NCI-H2029 (cell line): ENCODE measurements at places on chromosomes 7 and 10.

DNA sequence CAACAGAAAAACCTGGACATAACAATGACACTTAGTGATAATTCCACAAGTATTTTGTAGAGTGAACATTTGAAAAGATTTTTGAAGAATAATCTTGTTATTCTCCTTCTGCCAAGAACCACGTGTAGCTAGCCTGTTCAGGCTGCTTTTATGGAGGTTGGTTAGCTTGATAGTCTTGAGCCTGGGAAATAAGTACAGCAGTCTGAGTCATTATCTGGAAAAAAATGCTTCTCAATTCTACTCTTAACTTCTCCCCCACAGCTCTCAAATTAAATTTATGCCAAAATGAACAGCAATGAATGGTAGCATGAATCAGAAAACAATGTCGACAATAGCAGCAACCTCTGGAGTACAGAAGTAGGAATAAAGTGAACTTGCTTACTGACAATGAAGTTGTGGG is 63.2 kb downstream of the GPR37 start:
- no peak for DNase-seq

DNA sequence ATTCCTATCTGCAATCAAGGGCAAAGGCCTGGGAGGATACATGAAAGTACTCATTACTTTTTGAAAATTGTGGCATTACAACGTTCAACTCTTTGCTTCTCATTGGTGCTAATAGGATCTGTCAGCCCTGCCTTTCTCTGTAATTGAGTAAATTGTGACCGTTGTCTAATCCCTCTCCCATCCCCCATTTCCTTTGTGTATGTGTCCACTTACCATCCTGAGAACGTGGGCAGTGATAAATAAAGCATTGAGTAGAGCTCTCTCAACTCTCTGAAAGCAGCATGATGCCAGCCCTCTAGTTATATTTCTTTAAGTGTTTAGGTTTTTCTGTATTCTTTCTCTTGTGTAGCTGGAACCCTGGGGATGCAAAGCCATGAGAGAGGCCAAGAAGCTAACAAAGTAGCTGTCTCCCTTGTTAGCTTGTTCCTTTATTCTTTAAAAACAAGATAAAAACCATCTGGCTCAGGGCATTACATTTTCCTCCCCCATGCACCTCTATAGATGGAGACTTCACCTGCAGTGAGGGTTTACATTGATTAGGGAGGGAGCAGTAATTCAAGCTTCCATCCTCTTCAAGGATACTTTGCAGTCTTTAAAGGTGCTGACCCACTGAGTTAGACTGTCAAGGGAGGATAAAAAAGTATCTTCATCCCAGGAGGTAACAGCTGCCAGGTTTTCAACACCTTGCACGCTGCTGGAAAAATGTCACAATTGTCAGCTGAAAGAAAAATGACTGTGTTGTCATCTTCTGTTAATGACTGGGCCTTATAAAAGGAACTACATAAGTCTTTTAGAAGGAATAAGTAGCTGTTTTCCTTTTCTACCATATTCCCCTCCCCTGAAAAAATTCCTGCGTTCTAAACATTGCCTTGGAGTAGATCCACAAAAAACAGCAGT is 112.3 kb downstream of the BTRC start:
- DNase-seq = no peak

GRCh38 chr7:101974393-101974792 is 157.0 kb downstream of the CUX1 start:
- DNase-seq = no peak

DNA sequence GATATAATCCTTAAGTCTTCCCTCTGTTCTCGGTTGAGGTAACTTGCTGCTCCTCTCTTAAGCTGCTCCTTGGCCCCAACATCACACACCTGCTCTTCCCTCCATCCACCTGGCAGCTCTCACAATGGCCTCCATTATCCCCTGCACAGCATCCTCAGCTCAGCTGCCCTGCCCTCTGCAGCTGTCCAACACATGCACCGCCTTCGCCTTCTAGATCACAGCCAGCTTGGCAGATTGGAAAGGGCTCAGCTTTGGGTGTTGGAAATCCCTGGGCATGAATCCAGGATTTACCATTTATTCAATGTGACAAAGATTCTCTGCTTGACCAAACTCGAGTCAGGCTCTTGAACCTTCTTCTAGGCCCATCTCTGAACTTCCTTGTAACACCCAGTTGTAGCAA is 20.6 kb downstream of the RGR start:
- peak; percentile 9 for DNase-seq

DNA sequence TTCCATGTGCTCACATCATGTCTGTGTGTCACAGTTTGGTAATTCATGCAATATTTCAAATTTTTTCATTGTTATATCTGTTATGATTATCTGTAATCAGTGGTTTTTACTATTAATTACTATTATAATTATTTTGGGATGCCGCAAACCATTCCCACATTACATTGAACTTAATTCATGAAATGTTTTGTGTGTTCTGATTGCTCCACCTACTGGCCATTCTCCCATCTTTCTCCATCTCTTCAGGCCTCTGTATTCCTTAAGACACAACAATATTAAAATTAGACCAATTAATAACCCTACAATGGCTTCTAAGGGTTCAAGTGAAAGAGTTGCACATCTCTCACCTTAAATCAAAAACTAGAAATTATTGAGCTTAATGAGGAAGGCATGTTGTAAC is 398.5 kb downstream of the PCDH15 start:
- DNase-seq = no peak

DNA sequence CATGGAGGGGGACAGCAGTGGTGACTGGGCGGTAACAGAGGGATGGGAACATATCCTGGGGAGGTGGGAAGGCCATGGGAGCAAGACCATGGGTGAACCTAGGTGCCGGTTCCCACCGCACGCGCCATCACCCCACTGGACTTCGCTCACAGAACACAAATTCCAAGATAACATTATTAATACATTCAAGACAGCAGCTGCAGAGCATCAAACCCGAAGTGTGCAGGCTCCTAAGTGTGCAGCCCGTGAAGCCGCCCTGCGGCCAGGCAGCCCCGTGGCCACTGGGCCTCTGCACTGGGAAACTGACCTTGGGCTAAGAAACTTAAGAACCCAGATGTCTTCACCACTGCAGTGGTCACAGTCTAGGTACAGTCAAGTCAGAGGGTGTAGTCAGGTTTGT is 42.8 kb upstream of the ZRANB1 start:
- DNase-seq = no peak

- no peak for DNase-seq
Observed at GRCh38 chr10:75191821-75192568, 18.6 kb upstream of the VDAC2 start.
